Prostate gland (tissue), 2 donors: ENCODE measurements at places on chromosomes 16 and 17. TPM values are rescaled to one million over a fixed set of nuclear protein-coding genes. Genes with fewer than 3 reads are reported as not detected.

DNA sequence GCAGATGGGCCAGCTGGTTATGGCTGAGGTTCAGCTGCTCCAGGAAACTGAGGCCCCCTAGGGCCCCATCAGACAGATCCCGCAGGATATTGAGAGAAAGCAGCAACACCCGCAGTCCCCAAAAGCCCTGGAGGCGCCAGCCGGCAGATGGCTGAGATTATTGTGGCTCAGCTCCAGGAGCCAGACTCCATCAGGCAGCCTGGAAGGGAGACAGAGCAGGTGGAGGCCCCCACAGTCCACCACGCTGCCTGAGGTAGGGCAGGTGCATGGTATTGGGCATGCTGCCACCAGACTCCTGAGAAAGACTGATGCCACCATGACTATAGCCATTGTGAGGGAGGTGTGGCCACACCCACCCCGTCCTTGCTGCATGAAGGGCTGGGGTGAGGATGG lies 9.5 kb upstream of the TMEM101 start:
- DNase-seq = no peak
- no peak overlapping the region for H3K27ac ChIP-seq
- H3K27me3 ChIP-seq = no peaks in the 10 kb centered on the region
- no peaks in the 10 kb centered on the region for H3K36me3 ChIP-seq
- no peak overlapping the region for H3K4me3 ChIP-seq
- no peaks in the 10 kb centered on the region for H3K4me1 ChIP-seq

DNA sequence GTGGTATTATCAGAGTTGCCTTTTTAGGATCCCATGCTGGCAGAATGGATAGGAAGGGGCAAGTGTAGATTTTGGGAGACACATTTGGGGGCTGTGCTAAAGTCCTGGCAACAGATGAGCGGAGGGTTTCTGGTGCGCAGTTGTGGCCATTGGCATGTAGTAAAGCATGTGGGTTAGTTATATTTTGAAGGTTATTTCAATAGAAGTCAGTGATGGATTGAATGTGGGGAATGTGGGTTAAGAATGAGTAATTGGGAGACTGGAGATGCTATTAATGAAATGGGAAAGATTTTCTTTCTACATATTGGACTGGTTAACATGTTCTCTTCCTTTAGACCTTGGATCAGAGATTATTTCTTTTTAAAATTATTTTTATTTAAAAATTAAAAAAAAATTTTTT lies 10.0 kb downstream of the DUS2 start:
- no peak for DNase-seq
- no peaks in the 10 kb centered on the region for H3K4me1 ChIP-seq
- H3K4me3 ChIP-seq = no peak overlapping the region
- H3K27ac ChIP-seq = no peak overlapping the region
- no peaks in the 10 kb centered on the region for H3K36me3 ChIP-seq

DNA sequence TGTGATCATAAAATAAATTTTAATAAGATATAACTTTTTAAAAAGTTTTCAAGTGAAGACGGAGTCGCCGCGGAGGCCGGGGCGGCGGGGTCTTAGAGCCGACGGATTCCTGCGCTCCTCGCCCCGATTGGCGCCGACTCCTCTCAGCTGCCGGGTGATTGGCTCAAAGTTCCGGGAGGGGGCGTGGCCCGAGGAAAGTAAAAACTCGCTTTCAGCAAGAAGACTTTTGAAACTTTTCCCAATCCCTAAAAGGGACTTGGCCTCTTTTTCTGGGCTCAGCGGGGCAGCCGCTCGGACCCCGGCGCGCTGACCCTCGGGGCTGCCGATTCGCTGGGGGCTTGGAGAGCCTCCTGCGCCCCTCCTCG lies at the start of gene FOXC2:
Gene FOXC2, plus strand, starts transcription at position 229 of the 365 bp plus-strand sequence. CDS start 507 bp downstream, outside the sequence.
- no peaks in the 10 kb centered on the region for H3K36me3 ChIP-seq
- peak; percentile 44 for DNase-seq
- no peak within 1 kb of the TSS for H3K27ac ChIP-seq
- H3K4me1 ChIP-seq = peaks cover 3% of the 10 kb centered on the region
- H3K27me3 ChIP-seq = peaks cover 47% of the 10 kb centered on the region
- H3K4me3 ChIP-seq = peak within 1 kb of the TSS; percentile 9

DNA sequence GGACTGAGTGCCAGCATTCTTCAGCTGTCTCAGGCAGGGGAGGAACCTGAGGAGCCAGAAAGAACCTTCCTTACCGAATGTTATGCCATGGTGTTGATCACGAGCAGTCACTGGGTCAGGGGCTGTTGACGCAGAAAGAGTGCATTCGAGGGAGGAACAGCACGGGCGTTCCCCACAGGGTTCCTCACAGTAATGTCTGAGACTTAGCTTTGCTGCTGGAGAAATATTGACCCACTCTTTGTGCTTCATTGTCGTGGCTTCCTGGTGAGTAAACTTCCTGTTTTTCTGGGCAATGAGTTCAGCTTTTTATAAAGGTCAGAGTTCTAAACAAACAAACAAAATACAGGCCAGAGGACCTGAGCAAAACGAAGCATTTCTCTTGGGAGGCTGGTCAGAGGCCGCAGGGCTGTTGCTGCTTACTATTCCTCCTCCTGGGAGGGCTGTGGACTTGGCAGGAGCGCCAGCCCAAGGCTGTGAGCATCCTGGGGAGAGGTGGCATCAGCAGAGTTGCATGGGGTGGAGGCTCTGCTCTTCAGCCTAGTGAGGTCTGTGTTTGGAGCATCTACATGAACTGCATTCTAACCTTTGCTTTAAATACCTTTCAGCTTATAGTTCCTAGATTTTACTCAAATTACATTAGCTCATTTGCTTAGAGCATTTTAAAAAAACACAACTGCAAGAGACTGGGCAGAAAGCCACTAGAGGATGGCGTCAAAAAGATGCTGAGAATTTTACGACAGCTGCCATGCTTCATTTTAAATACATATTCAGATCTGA lies 143.1 kb upstream of the CACNG5 start:
- DNase-seq = no peak
- H3K27ac ChIP-seq = peak overlapping the region; percentile 39
- no peaks in the 10 kb centered on the region for H3K27me3 ChIP-seq
- no peaks in the 10 kb centered on the region for H3K36me3 ChIP-seq
- H3K4me1 ChIP-seq = no peaks in the 10 kb centered on the region
- H3K4me3 ChIP-seq = no peak overlapping the region

DNA sequence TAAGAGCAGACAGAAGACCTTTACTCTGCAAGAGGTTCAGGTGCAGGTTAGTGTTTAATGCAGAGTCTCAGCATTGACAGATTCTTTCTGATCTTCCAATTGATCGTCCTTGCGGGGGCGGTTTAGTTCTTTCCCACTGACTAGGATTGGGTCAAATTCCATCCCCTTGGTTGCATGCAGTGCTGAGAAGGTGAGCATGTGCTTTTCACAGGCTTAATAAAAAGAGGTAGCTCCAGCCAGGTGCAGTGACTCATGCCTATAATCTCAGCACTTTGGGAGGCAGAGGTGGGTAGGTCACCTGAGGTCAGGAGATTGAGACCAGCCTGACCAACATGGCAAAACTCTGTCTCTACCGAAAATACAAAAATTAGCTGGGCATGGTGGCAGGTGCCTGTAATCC lies 7.5 kb upstream of the ITGAD start:
- no peaks in the 10 kb centered on the region for H3K36me3 ChIP-seq
- no peaks in the 10 kb centered on the region for H3K4me1 ChIP-seq
- DNase-seq = no peak
- no peak overlapping the region for H3K4me3 ChIP-seq
- H3K27ac ChIP-seq = no peak overlapping the region
- peaks cover 2% of the 10 kb centered on the region for H3K27me3 ChIP-seq

DNA sequence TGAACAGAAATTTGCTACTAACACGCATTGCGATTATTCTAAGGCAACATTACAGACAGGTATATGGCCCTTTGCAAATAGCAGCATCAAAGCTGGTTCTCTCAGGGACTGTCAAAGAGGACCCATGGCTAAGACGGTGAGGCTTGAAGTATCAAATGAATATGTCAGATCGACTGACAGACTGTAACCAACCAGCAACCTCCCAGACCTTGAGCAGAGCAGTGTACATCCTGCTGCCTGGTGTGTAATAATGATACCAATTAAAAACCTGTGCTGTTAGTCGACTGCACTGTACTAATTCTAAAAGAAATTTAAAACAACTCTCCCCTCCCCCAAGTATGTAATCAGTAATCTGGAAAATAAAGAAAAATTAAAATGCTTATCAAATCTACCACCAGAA lies 35.9 kb upstream of the GHDC start:
- no peaks in the 10 kb centered on the region for H3K27me3 ChIP-seq
- no peak overlapping the region for H3K4me3 ChIP-seq
- no peak overlapping the region for H3K27ac ChIP-seq
- DNase-seq = no peak
- no peaks in the 10 kb centered on the region for H3K4me1 ChIP-seq
- H3K36me3 ChIP-seq = no peaks in the 10 kb centered on the region

GRCh38 chr17:258045-258734 lies 76.7 kb upstream of the DOC2B start:
- H3K27me3 ChIP-seq = no peaks in the 10 kb centered on the region
- H3K36me3 ChIP-seq = no peaks in the 10 kb centered on the region

GRCh38 chr16:29675811-29676643 lies 3.0 kb upstream of the QPRT start:
- H3K36me3 ChIP-seq = no peaks in the 10 kb centered on the region
- H3K27me3 ChIP-seq = no peaks in the 10 kb centered on the region
- no peak overlapping the region for H3K4me3 ChIP-seq
- H3K27ac ChIP-seq = no peak overlapping the region
- no peak for DNase-seq
- no peaks in the 10 kb centered on the region for H3K4me1 ChIP-seq

DNA sequence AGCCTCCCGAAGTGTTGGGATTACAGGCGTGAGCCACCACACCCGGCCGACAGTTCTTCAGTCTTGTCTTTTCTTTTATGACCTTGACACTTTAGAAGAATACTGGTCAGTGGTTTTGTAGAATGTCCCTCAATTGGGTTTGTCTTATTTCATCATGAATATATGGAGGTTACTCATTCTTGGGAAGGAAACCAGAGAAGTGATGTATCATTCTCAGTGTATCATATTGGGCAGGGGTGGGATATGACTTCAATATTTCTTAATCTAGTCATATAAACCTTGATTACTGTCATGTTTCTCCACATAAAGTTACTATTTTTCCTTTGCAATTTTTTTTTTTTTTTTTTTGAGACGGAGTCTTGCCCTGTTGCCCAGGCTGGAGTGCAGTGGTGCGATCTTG lies 36.9 kb downstream of the SNTB2 start:
- DNase-seq = no peak
- no peaks in the 10 kb centered on the region for H3K4me1 ChIP-seq
- H3K27me3 ChIP-seq = no peaks in the 10 kb centered on the region
- no peak overlapping the region for H3K4me3 ChIP-seq
- H3K27ac ChIP-seq = no peak overlapping the region

GRCh38 chr17:67467500-67468455 lies 90.7 kb downstream of the PITPNC1 start:
- no peak for DNase-seq
- no peaks in the 10 kb centered on the region for H3K36me3 ChIP-seq
- no peak overlapping the region for H3K4me3 ChIP-seq
- H3K4me1 ChIP-seq = no peaks in the 10 kb centered on the region
- no peak overlapping the region for H3K27ac ChIP-seq
- no peaks in the 10 kb centered on the region for H3K27me3 ChIP-seq

GRCh38 chr17:81128338-81128737 lies 37.0 kb upstream of the PVALEF start:
- no peak overlapping the region for H3K4me3 ChIP-seq
- H3K27ac ChIP-seq = no peak overlapping the region
- no peaks in the 10 kb centered on the region for H3K4me1 ChIP-seq
- H3K27me3 ChIP-seq = no peaks in the 10 kb centered on the region
- no peaks in the 10 kb centered on the region for H3K36me3 ChIP-seq

GRCh38 chr16:72829846-72830775 lies 217.8 kb downstream of the ZFHX3 start:
- DNase-seq = no peak
- no peak overlapping the region for H3K4me3 ChIP-seq
- H3K27me3 ChIP-seq = no peaks in the 10 kb centered on the region

GRCh38 chr16:47895146-47895545 lies 260.6 kb downstream of the ABCC12 start:
- DNase-seq = no peak
- H3K36me3 ChIP-seq = no peaks in the 10 kb centered on the region
- H3K27ac ChIP-seq = no peak overlapping the region
- H3K27me3 ChIP-seq = no peaks in the 10 kb centered on the region
- H3K4me1 ChIP-seq = no peaks in the 10 kb centered on the region
- no peak overlapping the region for H3K4me3 ChIP-seq

- no peak for DNase-seq
- no peaks in the 10 kb centered on the region for H3K36me3 ChIP-seq
- H3K4me1 ChIP-seq = no peaks in the 10 kb centered on the region
- no peak overlapping the region for H3K4me3 ChIP-seq
- no peaks in the 10 kb centered on the region for H3K27me3 ChIP-seq
Measured at GRCh38 chr17:81812571-81813370, 8.8 kb downstream of the GCGR start.

DNA sequence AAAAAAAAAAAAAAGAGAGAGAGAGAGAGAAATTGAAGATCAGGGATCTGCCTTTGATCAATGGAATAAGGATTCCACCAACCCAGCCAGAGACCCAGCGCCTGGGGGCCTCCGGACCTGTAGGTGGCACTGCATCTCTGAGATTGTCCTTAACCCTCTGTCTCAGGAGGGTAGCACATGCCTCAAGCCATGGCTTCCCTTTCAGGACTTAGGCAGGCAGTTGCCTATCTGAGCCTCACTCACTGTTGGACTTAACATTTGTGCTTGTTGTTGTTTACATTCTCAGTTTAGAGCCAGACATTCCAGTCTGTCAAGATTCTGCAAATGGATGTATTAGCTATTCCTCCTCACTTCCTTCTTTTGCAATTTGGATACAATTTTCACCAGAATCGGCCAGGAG lies 5.1 kb upstream of the SCNN1B start:
- DNase-seq = no peak
- no peak overlapping the region for H3K4me3 ChIP-seq
- no peaks in the 10 kb centered on the region for H3K27me3 ChIP-seq
- H3K36me3 ChIP-seq = no peaks in the 10 kb centered on the region
- H3K27ac ChIP-seq = no peak overlapping the region

- H3K36me3 ChIP-seq = no peaks in the 10 kb centered on the region
- DNase-seq = no peak
- H3K4me3 ChIP-seq = no peak overlapping the region
- no peak overlapping the region for H3K27ac ChIP-seq
- no peaks in the 10 kb centered on the region for H3K27me3 ChIP-seq
Measured at GRCh38 chr17:54544249-54544648, 356.4 kb upstream of the TOM1L1 start.

Gene PPY
- not detected for total RNA-seq

Gene SMIM5
- 0.27 TPM for total RNA-seq

Gene C16orf92
- not detected for total RNA-seq

Gene TEKT5
- 0.36 TPM for total RNA-seq

Gene SLC38A8
- not detected for total RNA-seq

Gene RHBDL1
- total RNA-seq = 4.5 TPM

Gene PRR15L
- total RNA-seq = 19.9 TPM

Gene PYY
- not detected for total RNA-seq

Gene MAP2K6
- 5.4 TPM for total RNA-seq

Gene CCDC78
- total RNA-seq = 3.0 TPM

Gene CDRT15
- not detected for total RNA-seq

Gene PDILT
- 0.87 TPM for total RNA-seq

Gene TMEM95
- not detected for total RNA-seq
